ENCODE measurements at places on chromosomes 16 and 17.

- DNase-seq, result no peak
These were observed 27.2 kb downstream of the HASPIN start for GRCh38 chr17:3750926-3751325.

DNA sequence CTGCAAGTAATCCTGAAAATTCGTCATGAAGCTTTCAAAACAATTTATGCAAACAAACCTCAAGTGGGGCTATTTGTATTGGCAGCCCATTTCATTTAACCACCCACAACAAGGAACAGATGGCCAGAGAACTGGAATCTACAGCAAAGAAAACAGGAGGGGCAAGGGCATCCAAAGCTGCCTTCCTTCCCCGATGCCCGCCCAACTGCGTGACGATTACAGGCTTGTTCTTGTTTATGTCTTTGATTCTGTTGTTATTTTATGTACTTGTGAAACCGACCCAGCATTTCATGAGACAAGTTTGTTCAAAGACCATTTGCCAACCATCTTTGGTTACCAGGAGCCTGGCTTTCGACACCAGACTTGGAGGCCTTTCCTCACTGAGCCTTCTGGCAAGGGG lies 59.1 kb upstream of the IRX6 start:
- peak; percentile 63 for DNase-seq

DNA sequence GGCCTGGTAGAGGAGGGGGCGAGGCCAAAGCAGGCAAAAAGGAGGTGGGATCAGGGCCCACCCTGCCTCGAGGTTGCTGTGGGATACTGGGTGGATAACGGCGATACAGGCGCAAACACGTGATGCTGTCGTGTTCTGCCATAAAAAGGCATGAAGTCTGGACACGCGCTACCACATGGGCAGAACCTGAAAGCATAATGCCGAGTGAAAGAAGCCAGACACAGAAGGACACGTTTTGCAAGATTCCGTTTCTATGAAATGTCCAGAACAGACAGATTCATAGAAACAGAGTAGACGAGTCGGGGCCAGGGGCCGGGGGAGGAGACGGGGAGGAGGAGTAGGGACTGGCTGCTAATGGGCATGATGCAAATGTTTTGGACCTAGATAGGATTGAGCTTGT lies 43.5 kb downstream of the ZDHHC7 start:
- no peak for DNase-seq

GRCh38 chr16:83701494-83701893 lies 106.3 kb upstream of the HSBP1 start:
- peak; percentile 68 for DNase-seq

DNA sequence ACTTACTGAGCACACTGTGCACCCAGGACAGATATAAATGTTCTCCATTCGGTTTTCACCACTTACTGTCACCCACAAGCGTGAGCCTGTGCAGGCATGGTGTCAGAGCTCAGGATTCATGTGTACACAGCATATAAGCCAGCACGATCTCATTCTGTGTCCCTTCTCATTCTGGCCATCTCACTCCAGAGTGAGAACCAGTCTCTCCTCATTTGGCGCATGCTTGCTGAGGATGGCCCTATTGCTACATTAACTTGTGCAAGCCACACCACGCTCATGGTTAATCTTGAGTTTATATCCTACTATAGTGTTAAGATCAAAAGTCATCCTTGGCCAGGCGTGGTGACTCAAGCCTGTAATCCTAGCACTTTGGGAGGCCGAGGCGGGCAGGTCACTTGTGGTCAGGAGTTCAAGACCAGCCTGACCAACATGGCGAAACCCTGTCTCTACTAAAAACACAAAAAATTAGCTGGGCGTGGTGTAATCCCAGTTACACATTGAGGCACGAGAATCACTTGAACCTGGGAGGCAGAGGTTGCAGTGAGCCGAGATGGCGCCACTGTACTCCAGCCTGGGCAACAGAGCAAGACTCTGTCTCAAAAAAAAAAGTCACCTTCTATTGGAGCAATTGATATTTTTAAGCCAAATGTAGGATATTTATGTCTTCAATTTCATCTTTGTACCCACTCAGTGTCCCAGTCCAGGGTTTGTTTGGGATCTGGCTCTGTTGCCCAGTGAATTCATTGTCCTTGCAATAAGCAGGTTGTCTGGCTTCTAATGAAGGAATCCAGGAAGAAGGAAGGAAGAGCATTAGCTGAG lies 20.9 kb downstream of the SOCS1 start:
- DNase-seq, result no peak

- no peak for DNase-seq
These were observed 26.6 kb upstream of the ATP2C2 start for GRCh38 chr16:84341528-84342295.

GRCh38 chr16:87067836-87068761 lies 249.1 kb downstream of the C16orf95 start:
- DNase-seq, result no peak

- no peak for DNase-seq
These were observed 331.1 kb downstream of the SLC39A11 start for GRCh38 chr17:72761431-72761830.

- no peak for DNase-seq
These were observed 7.0 kb downstream of the CDR2L start for GRCh38 chr17:74994440-74994839.

- no peak for DNase-seq
These were observed 215.0 kb upstream of the HSBP1 start for GRCh38 chr16:83592778-83593177.

GRCh38 chr17:55576996-55577586 lies 65.8 kb upstream of the SMIM36 start:
- peak; percentile 55 for DNase-seq

GRCh38 chr17:15361151-15361550 lies 19.8 kb upstream of the TEKT3 start:
- no peak for DNase-seq

DNA sequence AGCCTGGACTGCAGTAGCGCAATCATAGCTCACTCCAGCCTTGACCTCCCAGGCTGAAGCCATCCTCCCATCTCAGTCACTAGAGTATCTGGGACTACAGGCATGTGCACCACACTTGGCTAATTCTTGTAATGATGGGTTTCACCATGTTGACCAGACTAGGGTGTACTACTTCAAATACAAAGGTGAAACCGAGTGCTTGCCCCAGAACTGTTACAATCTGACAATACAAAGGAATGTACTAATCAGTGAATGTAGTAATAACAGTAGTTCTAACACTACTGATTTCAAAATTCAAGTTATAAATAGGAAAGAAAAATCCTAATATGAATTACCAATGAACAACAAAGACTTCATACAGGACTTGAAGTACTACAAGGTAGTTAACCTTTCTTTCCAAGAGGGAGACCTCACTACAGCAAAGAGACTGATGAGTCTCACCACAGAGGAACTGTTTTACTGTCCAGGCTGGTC lies 24.4 kb downstream of the CRK start:
- DNase-seq, result no peak

GRCh38 chr17:21058098-21058893 lies 15.5 kb upstream of the USP22 start:
- DNase-seq, result peak; percentile 53

DNA sequence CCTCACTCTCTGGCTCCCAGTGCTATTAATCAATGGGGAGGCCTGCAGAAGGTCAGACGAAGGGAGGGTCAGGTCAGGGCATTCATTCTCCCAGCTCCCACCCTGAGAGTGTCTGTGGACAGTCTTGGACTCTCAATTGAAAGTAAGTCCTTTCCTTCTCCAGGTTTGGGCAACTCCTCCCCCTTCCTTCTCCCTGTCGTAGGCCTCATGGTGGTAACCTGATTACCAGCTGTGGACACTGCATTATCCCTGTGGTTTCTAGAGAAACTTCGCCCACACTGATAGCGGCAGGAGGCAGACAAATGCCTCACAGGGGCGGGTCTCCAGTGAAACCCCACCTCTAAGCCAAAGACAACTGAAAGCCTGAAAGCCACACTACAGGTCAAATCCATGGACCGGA lies 57.7 kb upstream of the SLC25A19 start:
- peak; percentile 19 for DNase-seq

GRCh38 chr17:80164185-80164584 lies 5.6 kb upstream of the CARD14 start:
- no peak for DNase-seq

DNA sequence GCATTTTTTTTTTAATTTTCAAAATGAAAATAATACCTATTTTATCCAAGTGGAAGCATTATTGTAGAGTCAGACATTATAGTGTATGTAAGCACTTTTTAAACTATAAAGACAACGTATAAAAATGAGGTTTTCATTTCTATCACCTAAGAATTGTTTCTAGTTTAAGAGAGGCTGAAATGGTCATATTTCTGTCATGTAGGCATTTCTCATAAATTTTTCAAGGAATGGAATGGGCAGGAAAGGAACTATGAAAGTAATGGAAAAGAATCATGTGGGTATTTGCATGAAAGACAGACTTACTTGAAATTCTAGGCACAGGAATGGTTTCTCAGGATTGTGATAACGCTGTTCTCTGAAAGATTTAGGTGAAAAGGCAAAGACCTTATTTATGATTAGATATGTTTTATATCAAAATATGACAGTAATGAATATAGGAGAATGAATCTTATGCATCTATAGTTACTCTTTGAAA lies 67.4 kb downstream of the PPM1E start:
- DNase-seq, result no peak

- no peak for DNase-seq
These were observed 90.6 kb upstream of the LHX1 start for GRCh38 chr17:36846410-36847292.

GRCh38 chr17:72113751-72114150 lies 7.1 kb upstream of the SOX9 start:
- no peak for DNase-seq

DNA sequence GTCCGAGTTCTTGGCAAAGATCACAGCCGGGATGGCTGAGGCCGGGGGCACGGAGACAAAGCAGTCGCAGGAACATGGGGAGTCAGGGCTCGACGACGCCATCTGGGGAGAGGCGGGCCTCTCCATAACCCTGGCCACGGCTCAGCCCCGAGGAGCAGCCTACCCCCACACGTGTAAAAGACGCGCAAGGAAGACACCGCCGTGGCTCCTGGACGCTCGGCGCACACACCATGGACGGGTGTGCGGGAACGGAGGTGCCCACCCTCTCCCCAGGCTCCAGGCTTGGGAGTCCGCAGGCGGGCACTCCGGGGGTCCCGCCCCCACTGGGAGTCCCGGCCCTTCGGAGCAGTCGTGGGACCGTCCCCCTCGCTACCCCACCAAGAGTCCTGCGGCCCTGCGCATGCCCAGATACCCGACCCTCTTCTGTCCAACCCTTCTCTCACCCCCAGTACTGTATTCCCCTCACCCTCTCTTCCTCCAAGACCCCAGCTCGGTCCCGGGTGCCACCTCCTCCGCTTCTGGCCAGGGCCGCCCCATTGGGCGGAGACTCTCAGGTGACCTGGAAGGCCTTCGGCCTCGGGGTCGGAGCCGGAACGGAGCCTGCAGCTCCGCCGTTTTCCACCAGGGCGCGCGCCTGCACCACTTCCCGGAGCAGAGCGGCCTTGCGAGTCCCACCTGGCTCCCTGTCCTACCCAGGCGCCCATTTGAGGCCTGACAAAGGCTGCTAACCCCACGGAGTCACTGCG lies at the start of gene SCRN2:
SCRN2 (minus strand) TSS at position 532 of the 746 bp plus-strand sequence; CDS start at position 102, 430 bp downstream.
- peak; percentile 91 for DNase-seq

GRCh38 chr16:88841521-88842307 lies 15.0 kb downstream of the GALNS start:
- DNase-seq, result no peak

DNA sequence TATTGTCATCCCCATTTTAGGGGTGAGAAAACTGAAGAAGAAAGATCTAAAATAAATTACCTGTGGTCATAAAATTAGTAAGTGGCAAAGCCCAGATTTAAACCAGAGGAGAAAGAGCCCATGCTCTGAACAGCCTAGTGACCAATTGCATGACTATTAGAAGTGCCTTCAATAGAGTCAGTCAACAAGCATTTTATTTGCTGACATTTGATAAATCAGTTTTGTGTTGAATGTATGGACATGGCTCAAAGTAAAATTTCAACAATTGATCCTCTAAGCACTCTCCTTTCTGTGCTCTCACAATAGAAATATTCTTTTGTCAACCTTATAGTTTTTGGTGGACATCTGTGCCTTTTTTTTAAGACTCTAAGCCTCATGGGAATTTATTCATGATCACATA lies 572.9 kb upstream of the SOX9 start:
- DNase-seq, result no peak

GRCh38 chr16:68707340-68708152 lies 29.5 kb upstream of the CDH1 start:
- no peak for DNase-seq

DNA sequence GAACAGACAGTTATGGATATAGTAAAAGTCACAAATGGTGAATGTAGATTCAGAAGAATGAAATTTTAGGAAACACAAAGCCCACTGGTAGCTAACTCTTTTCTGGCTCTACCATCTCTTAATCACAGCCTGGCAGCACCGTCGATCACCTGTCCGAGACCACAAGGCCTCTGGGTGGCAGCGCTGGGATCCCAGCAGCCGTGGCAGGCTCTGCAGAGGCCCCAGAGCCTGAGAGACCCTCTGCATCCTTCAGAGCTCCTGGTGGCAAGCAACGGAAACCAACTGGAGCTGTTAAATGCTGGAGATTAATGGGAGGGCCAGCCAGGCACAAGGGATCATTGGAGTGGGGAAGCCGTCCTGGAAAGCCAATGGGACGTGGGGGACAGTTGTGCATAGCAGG lies 26.3 kb downstream of the LAT start:
- no peak for DNase-seq

- DNase-seq, result no peak
These were observed 652.5 kb downstream of the HS3ST4 start for GRCh38 chr16:26344240-26344776.

DNA sequence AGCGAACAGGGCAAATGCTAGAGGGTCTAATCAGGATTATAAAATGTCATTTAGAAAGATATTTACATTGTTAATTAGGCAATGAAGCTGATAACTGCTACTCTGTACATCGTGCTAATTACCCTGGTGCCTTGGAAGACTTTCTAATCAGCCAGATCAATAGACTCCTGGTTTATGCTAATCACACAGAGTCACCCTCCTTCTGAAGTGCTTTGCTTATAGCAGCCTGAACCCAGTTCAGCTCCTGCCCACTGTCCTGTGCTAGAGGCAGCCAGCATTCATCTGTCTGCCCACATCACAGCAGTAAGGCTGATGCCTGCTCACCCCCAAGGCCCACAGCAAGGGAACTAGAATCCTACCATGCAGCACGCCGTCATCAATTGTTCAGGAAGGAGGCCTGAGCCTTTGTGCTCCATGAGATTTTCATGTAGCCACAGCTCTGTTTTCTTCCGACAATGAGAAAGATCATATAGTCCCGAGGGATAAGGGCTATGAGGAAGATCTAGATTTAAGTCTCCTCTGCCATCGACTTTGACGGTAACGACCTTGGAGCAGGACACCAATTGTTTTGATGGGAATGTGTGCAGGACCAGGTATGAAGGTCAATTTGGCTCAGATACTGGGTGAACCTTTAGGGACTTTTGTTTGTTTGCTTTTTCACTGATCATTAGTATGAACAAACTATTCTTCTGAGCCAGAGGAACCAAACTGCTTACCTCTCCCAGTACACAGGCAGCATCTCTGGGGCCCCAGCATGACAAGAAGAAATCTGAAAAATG lies 12.5 kb upstream of the LYRM9 start:
- DNase-seq, result no peak

GRCh38 chr16:75535901-75536300 lies at the start of gene CHST5:
TSS of gene CHST5 (minus strand) at chr16:75536108. CDS start at chr16:75530384, 5,724 bp downstream.
- DNase-seq, result no peak

Measured in AG08395 (cell line).